ENCODE measurements at places on chromosomes 3 and 15. TPM values are rescaled to one million over a fixed set of nuclear protein-coding genes. Genes with fewer than 3 reads are reported as not detected.

GRCh38 chr15:61382927-61383326 lies 153.8 kb upstream of the RORA start:
- H3K27me3 ChIP-seq = peaks cover 2% of the 10 kb centered on the region
- no peaks in the 10 kb centered on the region for H3K36me3 ChIP-seq
- no peak overlapping the region for H3K4me3 ChIP-seq
- DNase-seq = no peak
- no peaks in the 10 kb centered on the region for H3K4me1 ChIP-seq

Gene NPAP1
- total RNA-seq = not detected

Gene CORO2B
- not detected for total RNA-seq

GRCh38 chr3:100988080-100988479 lies 5.1 kb downstream of the ABI3BP start:
- no peaks in the 10 kb centered on the region for H3K27me3 ChIP-seq
- no peak for DNase-seq
- no peak overlapping the region for H3K4me3 ChIP-seq
- no peaks in the 10 kb centered on the region for H3K4me1 ChIP-seq
- H3K27ac ChIP-seq = no peak overlapping the region

GRCh38 chr3:108897883-108898282 lies 55.8 kb downstream of the GUCA1C start:
- H3K4me1 ChIP-seq = no peaks in the 10 kb centered on the region
- no peaks in the 10 kb centered on the region for H3K27me3 ChIP-seq
- no peak for DNase-seq
- H3K36me3 ChIP-seq = no peaks in the 10 kb centered on the region
- no peak overlapping the region for H3K27ac ChIP-seq

- DNase-seq = no peak
- no peaks in the 10 kb centered on the region for H3K27me3 ChIP-seq
- H3K4me3 ChIP-seq = no peak overlapping the region
- H3K4me1 ChIP-seq = no peaks in the 10 kb centered on the region
- H3K36me3 ChIP-seq = no peaks in the 10 kb centered on the region
Observed at GRCh38 chr15:29403772-29404171, 134.2 kb upstream of the NSMCE3 start.

DNA sequence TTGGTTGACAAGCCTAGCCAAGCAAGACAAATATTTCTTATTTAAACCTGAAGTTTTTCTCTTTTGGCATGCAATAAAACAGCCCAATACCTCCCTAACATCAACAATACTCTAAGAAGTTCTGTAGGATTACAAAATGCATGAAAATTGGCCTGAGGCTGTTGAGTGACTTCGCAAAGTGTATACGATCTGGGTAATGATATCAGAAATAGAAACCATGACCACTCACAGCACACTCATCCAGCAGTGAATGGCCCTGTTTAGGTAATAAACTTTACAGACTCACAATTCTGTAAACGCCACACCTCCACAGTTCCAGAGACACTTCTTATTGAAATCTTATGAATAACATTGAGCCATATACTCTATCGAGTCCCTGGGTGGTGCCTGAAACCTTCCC lies 83.0 kb upstream of the NAALADL2 start:
- no peaks in the 10 kb centered on the region for H3K27me3 ChIP-seq
- H3K27ac ChIP-seq = no peak overlapping the region

Gene UBA7
- total RNA-seq = 306 TPM

DNA sequence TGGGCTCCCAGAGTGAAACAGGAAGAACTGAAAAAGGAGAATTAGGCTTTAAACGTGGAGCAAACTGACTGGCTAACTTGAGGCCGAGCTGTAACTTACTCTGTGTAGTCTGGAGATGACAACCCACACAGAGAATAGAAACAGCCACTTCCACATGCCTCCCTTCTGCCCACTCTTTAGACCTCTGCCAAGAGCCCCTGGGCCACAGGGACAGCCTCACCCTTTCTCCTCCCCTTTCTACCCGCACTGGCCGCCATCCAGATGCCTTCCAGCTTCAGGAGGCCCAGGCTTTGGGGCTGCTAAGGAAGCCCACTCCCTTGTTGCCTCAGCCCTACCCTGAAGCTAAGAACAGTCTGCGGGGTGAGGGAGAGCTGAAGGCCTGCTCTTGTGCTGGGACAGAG lies 6.8 kb downstream of the ARHGAP31 start:
- H3K4me1 ChIP-seq = peaks cover 9% of the 10 kb centered on the region
- no peaks in the 10 kb centered on the region for H3K36me3 ChIP-seq
- no peak overlapping the region for H3K4me3 ChIP-seq
- H3K27me3 ChIP-seq = no peaks in the 10 kb centered on the region

- no peak for DNase-seq
- H3K4me1 ChIP-seq = no peaks in the 10 kb centered on the region
- no peaks in the 10 kb centered on the region for H3K27me3 ChIP-seq
- H3K4me3 ChIP-seq = no peak overlapping the region
- H3K27ac ChIP-seq = no peak overlapping the region
- H3K36me3 ChIP-seq = no peaks in the 10 kb centered on the region
Observed at GRCh38 chr3:98573181-98573728, 20.2 kb downstream of the CPOX start.

Gene ITIH3
- total RNA-seq = not detected

DNA sequence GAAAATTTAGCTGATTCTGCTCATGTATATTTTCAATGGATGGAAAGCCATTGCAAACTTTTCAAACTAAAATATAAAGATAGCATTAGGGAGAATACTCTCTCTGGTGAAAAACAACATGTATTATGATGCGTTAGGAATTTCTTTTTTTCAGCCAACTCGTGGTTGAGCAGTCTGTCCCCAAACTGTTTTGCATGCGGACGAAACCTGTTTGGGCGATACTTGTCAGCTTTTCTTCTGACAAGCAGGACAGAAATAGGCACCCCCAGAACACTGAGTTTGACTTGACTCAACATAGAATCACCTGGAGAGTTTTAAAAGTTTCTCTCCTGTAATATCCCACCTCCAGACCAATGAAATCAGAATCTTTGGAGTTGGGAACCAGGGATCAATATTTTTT lies 417.5 kb upstream of the TPRG1 start:
- no peaks in the 10 kb centered on the region for H3K27me3 ChIP-seq
- no peaks in the 10 kb centered on the region for H3K36me3 ChIP-seq
- DNase-seq = no peak
- H3K4me3 ChIP-seq = no peak overlapping the region

Gene C3orf85
- not detected for total RNA-seq

DNA sequence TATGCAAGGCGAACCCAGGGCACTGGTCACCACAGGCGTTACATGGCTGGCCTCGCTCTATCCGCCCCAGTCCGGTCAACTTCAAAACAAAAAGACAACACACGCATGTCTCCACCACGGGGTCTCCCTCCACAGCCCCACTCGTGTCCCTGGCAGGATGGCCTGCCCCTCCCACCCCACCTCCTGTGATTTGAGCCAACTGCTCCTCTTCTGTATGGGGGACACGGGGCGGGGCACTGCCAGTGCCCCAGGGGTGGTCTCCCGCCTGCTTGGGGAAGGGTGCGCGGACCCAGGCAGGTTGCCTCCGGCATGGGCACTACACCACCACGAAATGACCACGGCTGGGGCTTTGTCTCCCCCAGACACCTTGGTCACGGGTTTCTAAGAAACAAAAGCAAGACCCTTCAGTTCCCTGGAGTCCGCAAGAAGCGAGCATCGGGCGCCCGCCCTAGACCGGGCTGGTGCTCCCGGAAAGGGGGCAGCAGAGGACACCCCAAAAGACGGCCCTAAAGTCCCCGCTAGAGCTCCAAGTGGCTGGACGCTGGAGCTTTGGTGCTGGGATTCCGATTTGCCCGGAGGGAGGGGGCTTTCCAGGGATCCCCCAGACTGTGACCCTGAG lies 219.3 kb upstream of the PRICKLE2 start:
- H3K36me3 ChIP-seq = no peaks in the 10 kb centered on the region
- no peak overlapping the region for H3K4me3 ChIP-seq
- no peaks in the 10 kb centered on the region for H3K27me3 ChIP-seq
- no peak overlapping the region for H3K27ac ChIP-seq
- no peak for DNase-seq

GRCh38 chr15:57305009-57305408 lies 71.3 kb upstream of the CGNL1 start:
- no peak overlapping the region for H3K27ac ChIP-seq
- H3K36me3 ChIP-seq = no peaks in the 10 kb centered on the region
- peaks cover 5% of the 10 kb centered on the region for H3K4me1 ChIP-seq
- no peak for DNase-seq
- H3K27me3 ChIP-seq = no peaks in the 10 kb centered on the region

DNA sequence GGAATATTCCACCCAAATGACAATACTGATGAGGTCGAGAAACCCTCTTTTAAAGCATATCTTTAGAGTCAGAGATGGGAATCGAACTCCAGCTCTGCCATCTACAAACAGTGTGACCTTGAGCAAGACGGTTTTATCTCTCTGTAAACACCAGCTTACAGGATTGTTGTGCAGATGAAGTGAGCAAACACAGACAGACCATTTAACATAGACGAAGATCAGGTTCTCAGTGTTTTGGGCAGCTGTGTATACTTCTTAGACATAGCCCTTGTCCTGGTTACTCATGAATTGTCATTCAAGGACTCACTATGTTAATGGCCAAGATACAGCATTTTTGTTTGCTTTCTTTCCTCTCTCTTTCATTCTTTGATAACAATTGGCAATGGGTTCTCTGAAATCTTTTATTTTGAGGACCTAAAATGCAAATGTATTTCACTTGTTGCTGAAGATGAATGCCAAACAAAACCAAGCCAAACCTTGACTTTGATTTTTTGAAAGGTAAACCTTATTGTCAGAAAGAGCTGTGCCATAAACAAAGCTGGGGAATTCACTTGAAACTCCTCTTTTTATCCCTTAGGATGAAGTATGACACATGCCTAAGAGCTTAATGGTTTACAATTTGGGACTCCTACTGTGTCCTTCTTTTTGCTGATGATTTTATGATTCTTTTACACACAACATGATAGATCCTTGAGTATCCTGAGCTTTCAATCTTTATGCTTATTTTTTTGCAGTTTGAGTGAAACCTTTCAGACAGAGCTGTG lies 250.0 kb upstream of the PDZRN3 start:
- H3K4me3 ChIP-seq = no peak overlapping the region
- no peaks in the 10 kb centered on the region for H3K36me3 ChIP-seq
- DNase-seq = no peak
- H3K27ac ChIP-seq = no peak overlapping the region
- H3K27me3 ChIP-seq = no peaks in the 10 kb centered on the region
- H3K4me1 ChIP-seq = no peaks in the 10 kb centered on the region

Gene GXYLT2
- not detected for total RNA-seq

GRCh38 chr15:98537516-98538060 lies 110.8 kb upstream of the IGF1R start:
- no peaks in the 10 kb centered on the region for H3K4me1 ChIP-seq
- DNase-seq = no peak
- no peak overlapping the region for H3K4me3 ChIP-seq

Gene HRG
- not detected for total RNA-seq

DNA sequence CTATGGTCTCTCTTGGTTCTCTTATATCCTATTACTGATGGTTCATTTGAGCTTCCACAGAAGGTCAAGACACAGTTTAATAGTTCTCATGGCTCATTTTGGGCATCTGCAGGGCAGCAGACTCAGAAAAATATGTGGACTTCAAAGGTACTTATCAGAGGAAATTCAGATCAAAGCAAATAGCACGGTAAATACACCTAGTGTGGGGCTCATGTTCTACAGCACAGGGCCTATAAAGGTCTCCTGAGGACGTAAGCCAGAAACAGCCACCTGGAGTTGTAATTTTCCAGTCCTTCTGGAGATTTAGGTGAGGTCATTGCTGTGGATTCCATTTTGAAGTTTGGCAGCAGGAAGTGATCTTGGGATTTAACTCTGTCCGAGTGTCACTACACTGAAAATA lies 134.5 kb upstream of the SGO1 start:
- no peaks in the 10 kb centered on the region for H3K27me3 ChIP-seq
- no peak overlapping the region for H3K27ac ChIP-seq
- no peaks in the 10 kb centered on the region for H3K4me1 ChIP-seq
- no peak for DNase-seq
- no peaks in the 10 kb centered on the region for H3K36me3 ChIP-seq

DNA sequence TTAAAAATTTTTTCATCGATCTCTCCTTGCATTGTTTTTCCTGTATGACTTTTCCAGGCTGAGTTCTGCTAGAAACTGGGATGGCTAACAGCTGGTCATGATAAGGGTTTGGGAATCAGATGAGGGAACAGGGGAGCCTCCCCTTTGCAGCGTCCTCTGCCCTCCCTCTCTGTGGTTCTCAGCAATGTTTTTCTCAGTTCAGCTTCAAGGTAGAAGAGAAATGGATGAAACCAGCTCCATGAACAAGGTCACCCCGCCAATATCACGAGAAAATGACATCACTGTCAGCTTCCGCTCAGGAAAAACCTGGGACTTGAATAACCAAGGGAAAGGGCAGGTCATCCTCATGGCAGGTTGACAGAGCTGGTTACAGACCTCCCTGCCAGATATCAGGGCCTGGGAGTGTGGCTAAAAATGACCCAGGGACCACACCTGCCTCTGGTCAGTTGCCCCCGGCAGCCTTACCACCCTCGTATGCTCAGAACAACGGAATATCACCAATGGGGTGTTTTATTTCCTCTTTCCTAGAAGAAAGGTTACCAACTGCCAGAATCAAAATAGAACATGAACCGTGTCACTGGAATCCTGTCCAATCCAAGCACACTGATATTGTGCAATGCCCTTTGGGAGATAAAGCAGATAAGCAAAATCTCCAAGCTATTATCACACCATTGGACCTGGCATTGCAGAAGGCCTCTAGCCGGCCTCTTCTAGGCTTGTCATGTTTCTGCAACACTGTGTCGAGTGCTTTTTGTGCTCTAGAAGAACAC lies 26.1 kb downstream of the LSM3 start:
- DNase-seq = no peak
- H3K27me3 ChIP-seq = no peaks in the 10 kb centered on the region
- no peak overlapping the region for H3K4me3 ChIP-seq
- no peaks in the 10 kb centered on the region for H3K36me3 ChIP-seq

DNA sequence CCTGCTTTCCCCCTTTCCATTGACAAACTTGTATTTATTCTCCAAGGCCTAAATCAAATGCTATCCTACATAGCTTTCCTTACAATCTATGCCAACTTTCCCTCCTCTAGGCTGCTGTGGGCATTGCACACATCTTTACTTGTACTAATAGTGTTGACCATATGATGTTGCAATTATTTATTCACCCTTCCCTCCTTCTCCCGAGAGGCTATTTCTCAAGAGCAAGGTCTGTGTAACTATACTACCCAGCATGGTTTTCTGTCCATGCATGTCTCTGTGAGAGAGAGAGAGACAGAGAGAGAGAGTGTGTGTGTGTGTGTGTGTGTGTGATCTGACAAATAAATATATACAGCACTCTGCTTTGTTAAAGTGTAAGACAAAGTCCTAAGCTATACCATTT lies 63.8 kb downstream of the GTPBP8 start:
- H3K36me3 ChIP-seq = no peaks in the 10 kb centered on the region
- DNase-seq = no peak
- H3K27ac ChIP-seq = no peak overlapping the region
- no peaks in the 10 kb centered on the region for H3K27me3 ChIP-seq

DNA sequence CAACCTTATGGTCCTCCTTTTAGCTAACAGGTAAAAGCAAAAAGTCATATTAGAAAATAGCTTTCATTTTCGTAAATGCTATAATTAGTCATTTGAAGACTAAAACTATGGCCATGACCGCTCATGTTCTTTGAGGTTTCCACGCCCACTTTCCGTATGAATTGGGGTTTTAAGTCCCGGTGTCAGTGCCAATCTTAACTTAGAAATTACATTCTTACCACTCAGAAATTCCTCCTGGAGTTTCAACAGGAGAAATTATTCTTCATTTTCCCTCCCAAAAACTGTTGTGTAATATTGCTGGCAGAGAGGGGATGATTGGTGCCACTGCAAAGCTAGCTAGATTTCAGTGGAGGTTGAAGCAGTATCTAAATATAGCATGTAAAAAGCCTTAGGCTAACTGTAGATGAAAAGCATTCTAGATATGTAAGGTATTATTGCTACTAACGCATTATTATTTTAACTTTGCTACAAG lies 71.0 kb upstream of the MDFIC2 start:
- H3K4me3 ChIP-seq = no peak overlapping the region
- no peak for DNase-seq
- no peak overlapping the region for H3K27ac ChIP-seq
- no peaks in the 10 kb centered on the region for H3K36me3 ChIP-seq
- H3K27me3 ChIP-seq = no peaks in the 10 kb centered on the region

Gene ARHGAP31
- total RNA-seq = 3.1 TPM
